Transverse colon (tissue), 4 donors: ENCODE measurements at places on chromosomes 11 and 22. TPM values are rescaled to one million over a fixed set of nuclear protein-coding genes. Genes with fewer than 3 reads are reported as not detected.

SYNGR1 gene
- total RNA-seq, result 10.5 TPM

- DNase-seq, result no peak
Observed at GRCh38 chr11:123338266-123338800, 91.7 kb upstream of the GRAMD1B start.

DNA sequence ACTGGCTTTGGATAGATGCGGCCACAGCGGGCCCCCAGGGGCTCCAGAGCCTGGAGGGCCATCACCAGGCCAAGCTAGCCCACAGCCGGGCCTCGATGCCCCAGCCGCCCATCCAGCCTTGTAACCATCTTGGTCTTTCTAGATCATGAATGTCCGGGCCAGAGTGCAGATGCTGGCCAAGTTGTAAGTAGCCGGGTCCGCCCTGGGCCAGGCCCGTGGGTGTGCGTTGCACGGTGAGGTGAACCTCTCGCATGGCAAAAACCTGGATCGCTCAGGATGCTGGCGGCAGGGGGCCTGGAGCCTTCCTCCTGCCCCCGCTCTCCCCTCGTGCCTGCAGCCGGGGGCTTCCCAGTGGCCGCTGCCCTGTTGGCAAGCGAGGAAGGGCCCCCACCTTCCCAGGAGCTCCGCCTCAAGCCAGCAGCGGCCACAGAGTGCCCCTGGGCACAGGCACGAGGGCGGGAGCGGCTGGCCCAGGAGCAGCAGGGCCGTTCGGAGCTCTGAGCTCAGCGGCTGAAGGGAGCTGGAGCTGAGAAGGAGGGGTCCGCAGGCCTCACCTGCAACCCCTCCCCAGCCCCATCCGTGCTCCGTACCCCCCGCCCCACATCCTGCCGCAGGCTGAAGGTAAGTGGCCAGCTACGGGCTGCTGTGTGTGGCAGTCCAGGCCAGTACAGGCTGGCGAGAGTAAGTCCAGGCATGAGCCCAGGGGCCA is 10.9 kb upstream of the MRPL23 start:
- DNase-seq, result no peak

DNA sequence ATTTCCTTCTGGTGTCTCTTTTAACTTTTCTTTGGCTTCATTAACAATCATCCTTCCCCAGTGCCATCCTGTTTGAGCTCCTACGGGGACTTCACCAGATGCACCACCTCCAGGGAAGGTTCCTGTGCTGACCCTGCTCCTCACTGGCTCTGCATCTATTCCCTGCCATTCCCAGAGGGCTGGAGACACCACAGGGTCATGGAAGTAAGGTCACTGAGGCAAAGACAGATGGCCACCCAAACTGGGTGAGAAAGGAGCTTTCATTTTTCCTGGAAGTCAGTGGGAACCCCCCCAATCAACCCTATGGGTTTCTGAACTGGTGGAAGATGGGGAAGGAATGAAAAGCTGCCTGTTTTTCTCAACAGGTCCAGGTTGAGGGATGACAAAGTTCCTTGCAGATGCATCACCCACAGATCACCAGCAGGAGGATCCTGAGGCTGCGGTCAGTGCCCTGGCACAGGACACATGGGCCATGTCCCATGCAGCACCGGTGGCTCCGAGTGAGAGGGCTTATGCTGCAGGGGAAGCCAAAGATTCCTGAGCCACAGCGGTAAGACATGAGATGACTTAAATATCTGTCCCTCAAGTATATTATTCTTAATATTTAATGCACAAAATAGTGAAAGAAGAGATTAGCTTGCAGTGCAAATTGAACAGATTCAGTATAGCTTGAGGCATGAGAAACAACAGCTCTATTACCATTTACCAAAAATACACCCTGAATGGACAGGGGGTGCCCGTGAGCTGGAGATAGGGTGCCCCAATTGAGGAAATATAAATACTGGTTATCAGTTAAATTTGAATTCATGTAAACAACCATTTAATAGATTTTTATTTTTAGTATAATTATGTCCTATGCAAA is 73.0 kb upstream of the VPREB1 start:
- no peak for DNase-seq

DNA sequence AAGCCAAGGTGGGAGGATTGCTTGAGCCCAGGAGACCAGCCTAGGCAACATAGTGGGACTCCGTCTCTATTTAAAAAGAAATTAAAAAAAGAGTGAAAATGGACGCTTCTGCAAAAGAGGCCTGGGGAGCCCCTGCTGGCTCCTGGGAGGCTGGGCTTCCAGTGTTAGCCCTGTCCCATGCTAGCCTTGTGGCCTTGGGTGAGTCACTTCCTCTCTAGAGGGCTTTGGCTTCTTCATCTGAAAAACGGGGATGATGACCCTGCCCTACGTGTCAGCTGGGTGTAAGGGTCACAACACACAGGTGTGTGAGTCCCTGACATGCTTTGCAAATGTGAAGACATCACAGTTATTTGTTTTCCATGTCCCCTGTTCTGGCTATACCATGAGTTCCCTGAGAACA is 32.8 kb downstream of the FAM227A start:
- DNase-seq, result no peak

GRCh38 chr11:76880956-76881355 is 20.2 kb downstream of the ACER3 start:
- no peak for DNase-seq

- no peak for DNase-seq
Observed at GRCh38 chr11:113603277-113604059, 102.6 kb downstream of the TMPRSS5 start.

OR5A2 gene
- not detected for total RNA-seq

OR10A2 gene
- not detected for total RNA-seq
